Lung microvascular endothelial cell (primary cell): ENCODE measurements at places on chromosomes 12 and 14. TPM values are rescaled to one million over a fixed set of nuclear protein-coding genes. Genes with fewer than 3 reads are reported as not detected.
A peak's percentile ranks its signal among the peaks of the same experiment; 100 is the strongest.

Gene LMNTD1
- under 0.01 TPM in 1 of 2 replicates, not detected in the other for total RNA-seq

Gene A2ML1
- not detected in 2 replicates for total RNA-seq

Gene CLEC14A
- 90.1 and 121 TPM in 2 replicates for total RNA-seq

Gene CNTN1
- 0.22 TPM in 1 of 2 replicates, not detected in the other for total RNA-seq

DNA sequence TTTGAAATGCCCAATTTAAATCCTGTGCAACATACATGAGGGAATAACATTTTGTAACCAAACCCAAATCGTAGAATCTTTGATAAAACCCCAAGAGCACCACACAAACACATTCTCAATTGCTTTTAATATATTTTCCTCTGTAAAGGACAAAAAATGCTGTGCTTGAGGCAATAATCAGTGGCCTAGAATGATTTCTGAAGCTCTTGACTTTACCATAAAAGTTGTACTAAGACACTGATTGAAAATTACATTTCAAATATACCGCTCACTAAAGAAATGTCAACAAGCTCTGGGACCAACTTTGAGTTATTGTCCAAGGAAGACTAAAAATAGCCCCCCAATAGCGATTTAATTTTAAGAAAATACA is 1.5 kb downstream of the EML5 start:
- DNase-seq = no peak

Gene NID2
- 9.7 and 10.5 TPM in 2 replicates for total RNA-seq

Gene MSI1
- not detected in 2 replicates for total RNA-seq

DNA sequence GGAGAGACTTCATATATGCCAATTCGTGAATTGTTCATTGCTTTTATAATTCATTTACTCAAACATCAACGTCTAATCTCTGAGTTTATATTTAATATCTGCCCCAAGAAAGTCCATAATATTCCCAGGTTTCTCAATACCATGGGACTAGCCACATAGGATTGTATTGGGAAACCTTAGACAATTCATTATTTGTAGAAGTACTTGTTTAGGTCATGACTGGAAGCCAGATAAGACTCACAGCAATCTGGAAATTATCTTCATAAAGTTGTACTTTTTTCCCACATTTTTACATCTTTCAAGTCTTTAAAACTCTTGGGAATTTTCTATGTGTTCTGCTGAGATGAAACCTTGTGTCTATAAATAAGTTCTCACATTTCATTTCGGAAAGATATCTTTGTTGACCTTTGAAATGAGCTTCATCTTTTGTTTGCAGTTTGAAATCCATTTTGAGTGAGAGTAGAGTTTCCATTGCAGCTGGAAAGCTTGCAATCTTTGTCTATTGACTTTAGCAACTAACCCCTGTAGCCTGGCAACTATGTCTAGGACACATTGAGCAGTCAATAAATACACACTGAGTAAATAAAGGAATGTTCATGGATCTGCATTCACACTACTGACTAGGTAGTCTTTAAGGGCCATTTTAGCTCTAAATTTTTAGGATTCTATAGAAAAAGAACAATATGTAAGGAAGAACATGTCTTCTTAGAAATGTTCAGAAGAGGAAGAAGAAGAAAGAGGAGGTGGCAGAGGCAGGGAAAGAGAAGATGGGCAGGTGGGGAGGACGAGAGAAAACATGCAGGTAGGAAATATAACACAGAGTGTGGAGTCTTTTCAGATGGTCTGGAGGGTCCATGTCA is 154.4 kb downstream of the LRIG3 start:
- DNase-seq = peak; percentile 9

DNA sequence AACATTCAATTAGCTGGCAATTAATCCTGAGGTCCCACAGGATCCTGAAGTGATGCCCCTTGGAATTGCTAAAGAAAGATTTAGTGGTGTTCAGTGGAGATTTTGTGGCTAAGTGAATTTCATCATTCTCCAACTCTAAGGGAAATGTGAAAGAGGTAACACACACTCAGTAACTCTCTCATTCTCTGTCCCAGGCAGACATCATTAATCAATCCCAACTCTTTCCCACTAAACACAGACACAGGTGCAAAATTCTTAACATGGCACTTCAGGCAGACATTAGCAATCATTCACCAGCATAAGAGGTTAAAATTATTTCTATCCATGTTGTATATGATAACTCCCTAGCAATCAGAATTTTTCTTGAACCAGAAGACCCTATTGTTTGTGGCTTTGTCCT is 40.2 kb downstream of the TRPV4 start:
- DNase-seq = no peak

DNA sequence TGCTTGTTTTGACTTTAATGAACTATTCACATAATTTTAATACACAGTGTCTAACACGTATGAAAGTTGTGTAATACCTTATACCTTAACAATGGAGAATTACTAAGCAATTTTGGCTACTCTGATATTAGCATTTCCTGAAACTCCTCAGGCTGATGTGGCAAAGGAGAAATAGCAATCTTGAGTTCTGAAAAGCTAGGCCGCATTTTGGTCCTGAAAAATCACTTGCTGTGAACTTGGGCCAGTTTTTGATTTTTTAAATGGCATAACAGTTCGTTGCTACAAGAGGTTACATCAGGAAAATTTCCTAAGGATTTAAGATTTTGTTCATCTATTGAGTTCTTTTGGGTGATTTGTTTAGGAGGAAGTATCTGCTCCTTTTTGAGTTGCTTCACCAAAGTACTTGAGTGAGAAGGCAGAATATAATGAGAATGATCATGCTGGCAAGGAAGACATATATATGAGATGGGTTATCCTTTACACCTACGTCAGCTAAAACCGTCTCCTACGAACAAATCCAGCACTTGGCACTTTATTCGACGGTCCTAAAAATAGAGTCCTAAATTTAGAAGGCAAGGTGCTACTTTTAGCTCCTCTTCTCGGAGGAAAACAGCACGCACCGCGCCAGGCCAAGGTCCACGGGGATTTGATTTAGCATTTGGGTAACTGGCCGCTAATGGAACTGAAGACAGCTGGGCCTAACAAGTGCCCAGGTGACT is 32.2 kb downstream of the MIA2 start:
- no peak for DNase-seq

Gene DIO3
- not detected in 2 replicates for total RNA-seq

GRCh38 chr12:53770281-53770680 is 18.5 kb upstream of the CISTR start:
- DNase-seq = peak; percentile 68

GRCh38 chr14:60250257-60251035 is 1.4 kb downstream of the PPM1A start:
- peak; percentile 17 for DNase-seq

- peak; percentile 60 for DNase-seq
These were observed 3.6 kb downstream of the SMARCD1 start for GRCh38 chr12:50088577-50089335.

Gene ASIC1
- under 0.01 TPM in 1 of 2 replicates, not detected in the other for total RNA-seq

Gene ARHGEF40
- total RNA-seq = 4.8 and 5.8 TPM in 2 replicates

Gene B3GNT4
- total RNA-seq = under 0.01 and 0.20 TPM in 2 replicates

Gene ART4
- 62.5 and 121 TPM in 2 replicates for total RNA-seq

GRCh38 chr12:47881826-47882427 is 22.9 kb downstream of the VDR start:
- no peak for DNase-seq

DNA sequence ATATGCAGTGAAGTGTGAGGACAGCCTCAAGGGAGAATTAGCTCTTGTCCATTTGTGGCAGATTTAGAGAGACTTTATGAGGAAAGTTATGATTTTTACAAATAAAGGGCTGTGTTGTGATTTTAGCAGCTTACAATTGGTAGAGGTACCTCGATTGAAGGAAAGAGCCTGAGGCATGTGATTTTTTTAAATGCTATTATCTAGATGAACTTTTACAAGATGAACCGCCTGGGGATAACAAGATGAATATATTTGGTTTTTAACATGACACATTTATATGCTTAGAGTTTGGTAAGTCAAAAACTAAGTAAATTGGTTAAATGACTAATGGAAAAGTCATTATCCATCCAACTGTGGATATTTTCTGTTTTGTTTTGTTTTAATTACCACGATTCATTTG is 52.6 kb downstream of the AEBP2 start:
- DNase-seq = no peak

GRCh38 chr12:8852119-8852518 is 29.7 kb downstream of the A2ML1 start:
- no peak for DNase-seq

GRCh38 chr12:20188930-20189653 is 179.2 kb upstream of the PDE3A start:
- no peak for DNase-seq

Gene KRT75
- total RNA-seq = not detected in 2 replicates

Gene KRT72
- not detected in 2 replicates for total RNA-seq

- no peak for DNase-seq
These were observed 122.8 kb downstream of the NTF3 start for GRCh38 chr12:5554711-5555110.

GRCh38 chr14:23327947-23328744 is 6.9 kb downstream of the PABPN1 start:
- peak; percentile 79 for DNase-seq

- peak; percentile 33 for DNase-seq
These were observed 771 bp downstream of the DAAM1 start for GRCh38 chr14:59189091-59189785.

- DNase-seq = no peak
These were observed 60.1 kb downstream of the CRACR2A start for GRCh38 chr12:3692616-3693365.
